Cortex of kidney (tissue), 1 donor: ENCODE measurements at places on chromosomes 5 and 9.

DNA sequence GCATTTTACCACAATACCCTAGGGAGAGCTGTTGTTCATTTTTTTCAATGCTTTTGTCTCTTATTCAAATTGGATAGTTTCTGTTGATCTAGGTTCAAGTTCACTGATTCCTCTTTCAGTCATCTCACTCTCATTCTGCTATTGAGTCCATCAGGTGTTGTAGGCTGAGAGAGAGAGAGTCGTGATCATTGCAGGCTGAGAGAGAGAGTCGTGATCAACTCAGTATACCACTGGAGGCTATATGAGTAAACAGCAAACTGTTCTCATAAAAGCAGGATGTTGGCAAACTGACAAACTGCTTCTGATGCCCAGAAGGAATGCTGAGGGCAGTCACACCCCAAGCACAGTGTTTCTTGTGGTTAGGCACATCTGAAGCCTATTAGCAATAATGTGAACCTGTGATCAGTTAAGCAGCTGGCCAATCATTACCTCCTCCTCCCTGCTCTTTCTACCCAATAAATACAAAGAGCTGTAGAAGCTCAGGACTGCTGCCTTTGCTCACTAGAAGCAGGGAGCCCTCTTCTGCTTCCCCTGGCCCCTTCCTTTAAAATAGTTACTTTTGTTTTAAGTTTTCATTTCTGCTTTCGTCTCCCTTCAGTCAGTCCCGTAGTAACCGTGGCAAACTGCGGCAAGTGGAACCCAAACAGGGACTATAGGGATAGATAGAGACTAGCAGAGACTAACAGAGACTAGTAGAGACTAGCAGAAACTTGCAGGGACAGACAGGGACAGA is 476.1 kb upstream of the ACO1 start:
- no peak for DNase-seq

DNA sequence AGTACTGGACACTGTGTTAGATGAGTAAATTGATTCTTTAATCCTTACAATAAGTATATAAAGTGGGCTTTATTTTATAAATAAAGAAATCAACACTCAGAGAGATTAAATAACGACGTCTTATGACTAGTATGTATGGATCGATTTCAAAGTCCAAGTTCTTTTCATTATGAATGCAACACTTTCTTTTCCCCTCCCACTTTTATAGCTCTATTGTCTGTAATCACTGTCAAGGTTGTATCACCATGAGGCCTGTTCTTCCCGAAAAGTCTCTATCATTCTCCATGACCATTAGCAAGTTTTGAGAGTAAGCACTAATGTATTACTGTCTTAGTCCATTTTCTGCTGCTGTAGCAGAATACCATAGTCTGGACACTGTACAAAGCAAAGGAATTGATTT is 228.4 kb downstream of the TLR4 start:
- no peak for DNase-seq

GRCh38 chr9:2116073-2116472 is 100.9 kb downstream of the SMARCA2 start:
- DNase-seq, result no peak

GRCh38 chr5:1633605-1634336 is 110.0 kb upstream of the LPCAT1 start:
- no peak for DNase-seq

- DNase-seq, result no peak
Observed at GRCh38 chr9:92327283-92327850, 1.6 kb downstream of the CENPP start.

DNA sequence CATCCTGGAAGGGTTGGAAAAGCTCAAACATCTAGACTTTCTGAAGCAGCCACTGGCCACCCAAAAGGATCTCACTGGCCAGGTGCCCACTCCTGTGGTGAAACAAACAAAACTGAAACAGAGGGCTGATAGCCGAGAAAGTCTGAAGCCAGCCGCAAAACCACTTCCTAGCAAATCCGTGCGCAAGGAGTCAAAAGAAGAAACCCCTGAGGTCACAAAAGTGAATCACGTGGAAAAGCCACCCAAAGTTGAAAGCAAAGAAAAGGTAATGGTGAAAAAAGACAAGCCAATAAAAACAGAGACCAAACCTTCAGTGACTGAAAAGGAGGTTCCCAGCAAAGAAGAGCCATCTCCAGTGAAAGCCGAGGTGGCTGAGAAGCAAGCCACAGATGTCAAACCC is 87.6 kb downstream of the MAP1B start:
- DNase-seq, result no peak

GRCh38 chr5:146059460-146060220 is 45.7 kb downstream of the PLAC8L1 start:
- no peak for DNase-seq

GRCh38 chr5:173479711-173480110 is 136.7 kb downstream of the BOD1 start:
- DNase-seq, result no peak

DNA sequence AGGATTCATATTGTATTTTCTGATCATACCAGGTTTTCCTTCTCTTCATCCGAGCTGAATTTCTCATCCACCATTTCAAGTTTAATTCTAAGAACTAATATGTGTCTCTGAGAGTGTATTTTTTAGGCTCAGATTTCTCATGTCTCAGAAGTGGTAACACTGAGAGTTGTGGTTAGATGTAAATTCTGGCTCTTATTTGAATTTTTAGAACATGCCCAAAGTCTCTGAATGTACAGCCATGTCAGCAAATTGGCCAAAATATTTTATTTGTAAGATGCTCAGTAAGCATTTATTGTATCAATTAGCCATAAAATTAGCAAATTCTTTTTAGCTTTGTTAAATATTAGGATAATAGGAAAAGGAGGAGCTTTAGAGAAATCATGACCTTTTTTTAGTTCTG is 16.6 kb downstream of the SV2C start:
- DNase-seq, result no peak

DNA sequence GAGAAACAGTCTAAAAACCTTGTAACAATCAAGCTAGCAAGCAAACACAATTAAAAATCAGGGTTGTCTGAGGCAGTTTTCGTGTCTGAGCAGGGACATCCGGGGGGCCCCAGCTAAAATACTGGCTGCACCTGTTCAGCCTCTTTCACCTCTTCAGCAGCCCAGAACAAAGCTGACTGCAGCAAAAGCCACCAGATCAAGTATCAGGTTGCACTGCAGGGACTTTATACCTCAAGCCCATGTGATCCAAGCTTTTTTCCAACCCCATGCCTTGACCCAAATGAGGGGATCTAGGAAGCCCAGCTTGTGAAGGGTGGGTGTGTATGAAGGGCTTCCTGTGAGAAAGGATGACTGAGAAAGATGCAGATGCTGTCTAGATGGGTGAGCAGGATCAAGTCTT is 133.4 kb downstream of the SEMA6A start:
- DNase-seq, result no peak

DNA sequence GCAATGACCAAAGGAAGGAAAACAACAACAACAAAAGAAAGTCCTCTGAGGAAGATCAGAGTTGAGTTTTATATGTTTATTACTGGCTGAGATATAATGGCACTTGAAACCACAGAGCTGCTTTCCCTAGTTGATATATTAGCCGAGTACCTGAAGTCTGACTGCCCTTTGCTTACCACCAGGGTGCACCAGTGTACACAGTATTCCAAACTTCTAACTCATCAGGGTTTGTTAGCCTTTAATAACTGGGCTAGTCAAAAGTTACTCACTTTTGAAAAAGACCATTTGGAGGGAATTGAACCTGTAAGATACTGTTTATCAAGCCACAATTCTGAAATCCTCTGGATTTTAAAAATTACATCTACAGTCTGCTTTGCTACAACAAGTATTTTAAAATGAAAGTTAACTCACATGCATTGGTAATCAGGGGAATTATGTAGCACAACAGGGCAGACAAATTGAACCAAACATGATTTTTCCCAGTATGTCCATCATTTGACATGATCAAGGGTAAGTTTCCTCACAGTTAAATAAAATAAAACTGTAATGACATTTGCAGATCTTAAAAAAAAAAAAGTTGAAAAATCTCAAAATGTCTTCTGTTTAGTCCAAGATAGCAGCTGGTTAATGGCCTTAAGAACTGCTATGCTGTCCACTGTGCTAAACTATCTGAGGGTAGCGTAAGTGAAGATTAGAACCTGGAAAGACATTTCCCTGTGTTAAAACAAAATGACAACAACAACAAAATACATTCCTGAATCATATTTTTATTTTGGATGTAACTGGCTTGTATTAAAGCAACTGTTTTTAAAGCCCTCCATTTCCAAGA is 57.3 kb upstream of the C6 start:
- no peak for DNase-seq

- DNase-seq, result no peak
Observed at GRCh38 chr5:116423141-116423540, 151.5 kb downstream of the SEMA6A start.

DNA sequence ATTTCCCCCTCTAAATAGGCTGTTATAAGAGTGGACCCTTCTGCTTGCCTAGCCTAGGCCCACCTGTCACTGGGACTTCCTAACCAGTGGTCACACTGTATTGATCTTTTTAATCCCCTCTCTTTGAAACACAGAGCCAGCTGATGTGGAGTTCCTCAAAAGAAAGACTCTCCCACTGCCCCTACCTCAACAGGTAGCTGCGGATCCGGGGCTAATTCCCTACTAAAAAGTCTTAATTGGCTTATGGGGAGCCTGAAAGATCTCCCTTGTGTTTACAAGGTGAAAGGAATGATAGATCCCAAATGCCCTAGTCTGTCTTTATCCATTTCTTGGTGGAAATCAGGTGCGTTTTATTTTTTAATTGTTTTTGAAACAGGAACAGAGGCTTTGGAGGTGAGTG is 2.0 kb downstream of the NEUROG1 start:
- DNase-seq, result no peak

- no peak for DNase-seq
Observed at GRCh38 chr9:127878652-127879390, 1.3 kb upstream of the AK1 start.

- DNase-seq, result no peak
Observed at GRCh38 chr9:4269872-4270271, 30.0 kb downstream of the GLIS3 start.

GRCh38 chr9:19108038-19108437 is 5.3 kb upstream of the HAUS6 start:
- no peak for DNase-seq

DNA sequence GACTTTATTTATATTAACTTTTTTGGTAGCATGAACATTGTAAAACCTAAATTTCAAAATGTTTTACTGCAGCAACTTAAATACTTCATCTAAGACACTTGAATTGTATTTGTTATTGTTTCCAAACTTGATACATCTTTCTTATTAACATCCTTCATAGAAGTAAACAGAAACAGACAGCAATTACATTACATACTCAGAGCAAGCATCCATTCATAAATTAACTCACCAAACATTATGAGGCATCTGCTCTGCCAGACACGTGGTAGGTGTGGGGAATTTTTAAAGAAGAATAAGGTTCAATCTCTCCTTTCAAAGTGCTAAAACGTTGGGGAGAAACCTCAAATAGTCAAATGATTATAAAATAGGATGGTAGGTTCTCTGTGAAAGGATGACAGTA is 130.8 kb downstream of the MUSK start:
- DNase-seq, result no peak

- no peak for DNase-seq
Observed at GRCh38 chr9:2448193-2448738, 173.3 kb upstream of the VLDLR start.

DNA sequence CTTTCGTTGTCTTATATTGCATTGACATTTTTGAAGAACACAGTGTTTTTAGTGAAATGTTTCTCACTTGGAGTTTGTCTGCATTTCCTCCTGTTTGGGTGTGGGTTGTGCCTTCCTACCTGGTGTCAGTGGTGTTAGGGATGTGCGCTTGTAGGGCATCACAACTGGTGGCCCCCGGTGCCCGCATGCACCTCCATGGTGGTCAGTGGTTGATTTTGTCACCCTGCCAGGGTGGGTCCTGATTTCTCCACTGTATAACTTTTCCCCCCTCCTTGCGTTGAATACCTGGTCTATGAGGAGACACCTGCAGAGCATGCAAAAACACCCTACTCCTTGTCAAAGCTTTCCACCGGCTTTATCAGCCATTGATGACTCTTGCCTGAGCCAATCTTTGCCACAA is 132.9 kb downstream of the BARX1 start:
- no peak for DNase-seq

GRCh38 chr9:116219686-116220085 is 66.1 kb downstream of the PAPPA start:
- DNase-seq, result no peak

DNA sequence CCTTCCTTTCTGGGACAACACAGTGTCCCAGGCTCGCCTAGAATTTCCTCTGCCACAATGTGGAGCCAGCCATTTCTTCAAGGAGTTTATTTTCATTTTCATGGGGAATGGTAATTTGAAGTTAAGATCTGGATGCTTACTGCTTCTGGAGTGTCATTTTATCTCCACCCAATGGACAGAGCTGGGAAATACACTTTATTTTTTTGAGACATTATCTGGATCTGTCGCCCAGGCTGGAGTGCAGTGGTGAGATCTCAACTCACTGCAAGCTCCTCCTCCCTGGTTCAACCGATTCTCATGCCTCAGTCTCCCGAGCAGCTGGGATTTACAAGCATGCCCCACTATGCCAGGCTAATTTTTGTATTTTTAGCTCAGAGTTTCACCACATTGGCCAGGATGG is 12.7 kb upstream of the THG1L start:
- no peak for DNase-seq

DNA sequence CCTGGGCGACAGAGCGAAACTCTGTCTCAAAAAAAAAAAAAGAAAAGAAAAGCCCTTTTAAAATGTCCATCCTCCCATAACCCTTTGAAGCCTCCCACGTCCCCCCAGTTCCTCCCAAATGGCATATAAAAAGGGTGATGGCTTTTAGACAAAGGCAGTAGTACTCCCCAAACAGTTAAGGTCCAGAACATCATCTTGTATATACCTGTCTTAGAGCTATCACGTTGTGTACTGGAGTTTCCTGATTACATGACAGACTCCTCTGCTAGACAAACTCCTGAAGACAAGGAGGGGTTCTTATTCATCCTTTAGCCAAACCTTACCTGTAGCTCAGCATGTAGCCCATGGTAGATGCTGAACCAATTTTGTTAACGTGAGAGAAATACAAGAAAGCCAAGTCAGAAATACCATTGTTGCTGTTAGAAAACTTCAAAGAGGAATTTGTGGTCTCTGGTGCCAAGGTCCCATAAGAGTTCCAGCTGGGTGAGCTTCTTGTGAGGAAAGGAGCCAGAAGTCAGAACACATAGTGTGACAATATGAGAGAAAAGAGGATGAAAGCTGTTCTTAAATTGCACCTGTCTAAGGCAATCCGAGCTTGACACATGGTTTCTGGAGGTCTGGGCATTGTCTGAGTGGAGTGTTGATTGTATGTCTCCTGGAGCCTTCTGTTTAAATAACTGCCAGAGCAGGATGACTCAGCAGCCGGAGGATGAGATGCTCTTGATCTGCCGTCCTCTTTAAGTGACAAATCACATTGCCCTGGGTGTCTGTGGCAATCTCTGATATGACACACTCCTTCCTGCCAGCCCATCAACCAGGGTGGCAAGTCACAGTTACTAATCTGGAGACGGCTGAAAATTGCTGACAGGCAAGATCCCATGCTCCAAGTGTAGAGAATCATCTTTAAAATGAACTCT is 69.1 kb downstream of the ARRDC3 start:
- DNase-seq, result no peak

DNA sequence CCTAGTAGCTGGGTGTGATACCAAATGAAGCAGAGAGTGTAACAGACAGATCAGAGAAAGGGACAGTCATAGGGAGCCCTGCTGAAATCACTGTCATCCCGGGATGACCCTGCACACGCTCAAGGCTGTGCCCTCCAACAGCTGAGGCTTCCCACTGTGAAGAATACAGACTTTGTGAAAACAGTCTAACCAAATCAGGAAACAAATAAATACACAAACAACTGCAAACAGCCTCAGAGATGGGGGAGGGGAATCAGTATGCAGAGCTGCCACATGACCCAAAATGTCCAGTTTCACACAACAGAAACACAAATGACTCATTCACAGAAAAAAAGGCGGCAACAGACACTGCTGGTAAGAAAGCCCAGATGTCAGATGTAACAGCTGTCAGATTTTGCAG is 101.9 kb downstream of the ADAMTS2 start:
- DNase-seq, result no peak
